Heart left ventricle (tissue), 16 donors: ENCODE measurements at places on chromosomes 4 and X. TPM values are rescaled to one million over a fixed set of nuclear protein-coding genes. Genes with fewer than 3 reads are reported as not detected.

DNA sequence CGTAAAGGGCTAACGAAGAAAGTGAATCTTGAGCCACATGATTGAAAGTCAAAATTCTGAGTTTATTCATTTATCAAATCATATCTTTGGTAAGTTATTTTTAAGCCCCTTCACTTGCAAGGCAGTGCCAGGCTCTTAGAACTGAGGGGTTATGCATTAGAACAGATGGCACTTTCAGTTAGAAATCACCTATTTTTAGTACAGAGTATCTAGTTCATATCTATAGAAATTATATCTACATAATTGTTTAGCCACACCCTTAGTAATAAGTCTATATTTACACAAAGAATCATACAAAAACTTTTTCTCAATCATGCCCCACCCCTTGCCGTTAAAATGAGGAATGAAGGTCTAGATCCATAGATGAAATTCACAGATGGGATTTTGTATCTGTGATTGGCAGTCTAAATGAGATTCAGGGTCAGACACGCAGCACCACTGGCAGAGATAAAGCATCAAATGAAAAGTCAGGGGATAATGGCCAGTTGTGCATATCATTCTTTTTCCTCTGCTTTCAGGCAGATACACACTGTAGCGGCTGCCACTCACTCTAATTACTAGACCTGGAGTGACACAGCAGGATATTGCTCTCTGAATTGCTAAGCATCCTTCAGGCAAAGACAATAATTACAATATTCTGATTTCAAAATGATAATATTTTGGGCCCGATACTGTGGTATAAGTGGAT lies 440.5 kb downstream of the MAPK10 start:
- no peak for DNase-seq

- DNase-seq = no peak
Observed at GRCh38 chrX:4876268-4876667, 1162.8 kb upstream of the PRKX start.

GRCh38 chrX:11148401-11148800 lies 37.3 kb downstream of the HCCS start:
- DNase-seq = no peak

- DNase-seq = peak; percentile 57
Observed at GRCh38 chr4:168631241-168632162, 134.7 kb downstream of the PALLD start.

GRCh38 chr4:79604152-79604551 lies 196.1 kb upstream of the GK2 start:
- no peak for DNase-seq

GRCh38 chr4:12761694-12762093 lies 722.4 kb downstream of the RAB28 start:
- no peak for DNase-seq

- no peak for DNase-seq
Observed at GRCh38 chrX:116384406-116384954, 51.9 kb upstream of the SLC6A14 start.

DNA sequence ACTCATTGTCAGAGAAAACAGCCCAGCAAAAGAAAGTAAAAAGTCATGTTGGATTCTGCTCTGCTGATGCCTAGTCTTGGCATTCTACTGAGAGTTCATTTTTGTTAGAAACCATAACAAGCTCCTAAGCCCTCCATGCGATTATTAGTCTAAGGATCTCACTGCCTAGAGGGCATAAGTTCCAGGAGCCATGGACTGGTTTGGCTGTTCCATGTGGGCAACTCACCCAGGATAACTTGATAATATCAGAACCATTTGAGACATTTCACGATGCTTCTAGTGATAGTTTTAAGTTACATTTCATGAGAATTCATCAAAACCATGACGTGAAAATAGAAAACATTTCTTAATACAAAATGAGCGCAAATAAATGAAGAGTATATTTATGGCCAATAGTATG lies 376.8 kb upstream of the GALNT7 start:
- DNase-seq = no peak

DNA sequence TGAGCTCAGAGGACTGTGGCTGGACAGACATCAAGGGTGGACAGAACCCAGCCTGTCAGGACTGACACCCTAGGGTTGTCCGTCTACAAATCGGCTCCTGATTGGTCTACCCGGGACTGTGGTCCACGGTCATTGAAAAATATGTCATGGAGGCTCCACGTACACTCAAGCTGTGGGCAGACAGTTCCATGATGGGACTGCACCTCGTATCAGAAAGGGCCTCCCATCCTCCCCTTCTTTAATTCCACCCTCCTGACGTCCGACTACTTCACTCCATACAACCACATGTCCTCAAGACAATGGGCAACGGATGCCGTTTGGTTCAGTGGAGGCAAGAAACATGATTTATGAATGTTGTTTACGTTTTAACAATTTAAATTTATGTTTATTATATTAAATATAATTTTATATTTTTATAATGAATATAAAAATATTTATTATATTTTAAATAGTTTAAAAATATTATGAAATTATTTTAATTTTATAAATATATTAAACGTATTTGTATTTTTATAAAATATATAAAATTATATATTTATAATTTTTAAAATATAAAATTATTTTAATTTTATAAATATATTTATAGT lies 58.0 kb upstream of the SHOX start:
- DNase-seq = no peak

DNA sequence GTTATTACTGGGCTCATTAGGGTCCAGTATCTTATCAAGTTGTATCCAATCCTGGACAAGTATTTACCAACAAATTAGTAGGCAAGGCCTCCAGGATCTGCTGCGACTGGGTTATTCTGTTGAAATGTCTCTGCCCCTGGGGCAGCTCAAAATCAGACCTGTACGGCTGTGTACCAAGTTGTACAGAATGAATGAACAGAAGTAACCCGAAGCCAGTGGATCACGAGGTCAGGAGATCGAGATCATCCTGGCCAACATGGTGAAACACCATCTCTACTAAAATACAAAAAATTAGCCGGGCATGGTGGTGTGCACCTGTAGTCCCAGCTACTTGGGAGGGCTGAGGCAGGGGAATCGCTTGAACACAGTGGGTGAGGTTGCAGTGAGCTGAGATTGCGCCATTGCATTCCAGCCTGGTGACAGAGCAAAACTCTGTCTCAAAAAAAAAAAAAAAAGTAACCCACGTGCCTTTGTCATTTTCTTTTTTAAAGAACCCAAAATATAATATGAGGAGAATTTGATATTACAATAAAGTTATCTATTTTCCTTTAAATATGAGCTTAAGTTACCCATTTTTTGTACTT lies 127.3 kb downstream of the CBR4 start:
- DNase-seq = no peak

DNA sequence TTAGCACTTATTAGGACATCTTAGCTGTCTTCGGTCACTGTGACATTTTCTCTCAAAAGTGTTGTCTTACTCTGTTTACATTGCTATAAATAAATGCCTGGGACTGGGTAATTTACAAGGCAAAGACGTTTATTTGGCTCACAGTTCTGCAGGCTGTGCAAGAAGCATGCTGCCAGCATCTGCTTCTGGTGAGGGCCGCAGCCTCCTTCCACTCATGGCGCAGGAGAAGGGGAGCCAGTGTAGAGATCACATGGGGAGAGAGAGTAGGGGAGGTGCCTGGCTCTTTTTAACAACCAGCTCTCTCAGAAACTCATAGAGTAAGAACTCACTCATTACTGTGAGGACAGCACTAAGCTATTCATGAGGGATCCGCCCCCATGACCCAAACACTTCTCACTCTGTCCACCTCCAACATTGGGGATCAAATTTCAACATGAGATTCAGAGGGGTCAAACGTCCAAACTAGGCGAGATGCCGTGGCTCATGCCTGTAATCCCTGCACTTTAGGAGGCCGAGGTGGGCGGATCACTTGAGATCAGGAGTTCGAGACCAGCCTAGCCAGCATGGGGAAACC lies 43.5 kb upstream of the HERC6 start:
- no peak for DNase-seq

- DNase-seq = peak; percentile 75
Observed at GRCh38 chrX:54921427-54922021, 900 bp downstream of the TRO start.

- DNase-seq = no peak
Observed at GRCh38 chr4:15348236-15348635, 79.6 kb upstream of the C1QTNF7 start.

DNA sequence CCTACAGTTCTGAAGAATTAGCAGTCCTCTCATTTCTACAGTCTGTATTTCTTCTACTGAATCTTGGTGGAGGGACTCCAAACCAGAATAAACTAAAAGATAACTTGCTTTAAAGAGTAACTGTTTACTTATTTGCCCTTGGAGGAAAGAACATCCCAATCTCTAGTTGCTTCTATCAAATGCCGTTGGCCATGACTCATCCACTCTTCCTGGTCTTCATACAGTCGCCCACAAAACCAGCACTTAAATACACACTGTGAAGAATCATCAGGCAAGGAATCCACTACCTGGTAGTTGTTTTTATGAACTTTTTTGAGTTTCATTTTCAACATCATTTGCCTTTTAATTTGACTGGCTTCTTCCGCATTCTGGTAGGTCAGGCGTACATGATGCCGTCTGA lies 14.2 kb downstream of the ZNF518B start:
- no peak for DNase-seq

DNA sequence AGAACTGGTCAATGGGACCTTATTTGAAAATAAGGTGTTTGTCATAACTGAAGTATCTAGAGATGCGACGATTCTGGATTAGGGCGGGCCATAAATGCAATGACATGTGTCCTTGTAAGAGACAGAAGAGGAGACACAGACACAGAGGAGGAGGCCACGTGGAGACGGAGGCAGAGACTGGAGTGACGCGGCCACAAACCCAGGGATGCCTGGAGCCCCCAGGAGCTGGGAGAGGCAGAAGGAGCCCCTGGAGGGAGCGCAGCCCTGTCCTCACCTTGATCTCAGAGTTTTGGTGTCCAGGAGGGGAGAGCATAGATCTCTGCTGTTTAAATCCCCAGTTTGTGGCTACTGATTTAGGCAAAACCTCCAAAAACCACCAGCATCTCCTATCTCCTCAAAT lies 5.0 kb downstream of the GTPBP6 start:
- DNase-seq = peak; percentile 11

DNA sequence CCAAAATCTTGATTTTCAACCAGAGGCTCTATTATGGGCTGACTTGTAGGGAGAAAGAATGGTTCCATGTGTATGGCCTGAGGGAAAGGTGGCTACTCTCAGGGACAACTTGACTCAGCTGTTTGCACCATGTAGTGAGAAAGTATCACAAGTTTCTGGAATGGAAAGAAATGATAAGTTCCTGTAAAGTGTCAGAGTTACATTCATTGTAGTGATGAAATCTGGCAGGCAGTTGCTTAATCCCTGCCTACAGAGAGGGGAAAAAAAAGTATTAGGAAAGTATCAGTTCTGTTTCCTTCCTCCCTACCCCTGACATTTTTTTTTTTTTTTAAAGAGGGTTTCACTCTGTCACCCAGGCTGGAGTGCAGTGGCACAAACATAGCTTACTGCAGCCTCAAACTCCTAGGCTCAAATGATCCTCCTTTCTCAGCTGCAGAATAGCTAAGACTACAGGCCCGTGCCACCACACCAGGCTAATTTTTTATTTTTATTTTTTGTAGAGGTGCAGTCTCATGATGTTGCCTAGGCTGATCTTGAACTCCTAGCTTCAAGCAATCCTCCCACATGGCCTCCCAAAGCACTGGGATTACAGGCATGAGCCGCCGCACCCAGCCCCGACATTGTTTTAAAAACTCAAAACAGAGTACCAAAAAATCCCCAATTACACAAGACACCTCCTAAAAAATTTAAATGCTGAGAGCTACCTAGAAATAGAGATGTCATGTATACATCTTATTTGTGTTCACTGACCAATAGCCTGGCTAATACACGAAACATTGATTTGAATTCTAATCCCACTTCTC lies 4.8 kb upstream of the FBXL5 start:
- no peak for DNase-seq

- DNase-seq = no peak
Observed at GRCh38 chr4:111066447-111066846, 443.6 kb upstream of the PITX2 start.

- DNase-seq = no peak
Observed at GRCh38 chrX:11319806-11320520, 26.8 kb downstream of the AMELX start.

GRCh38 chrX:21176921-21177571 lies 197.2 kb upstream of the CNKSR2 start:
- DNase-seq = no peak

- DNase-seq = no peak
Observed at GRCh38 chr4:53706422-53707032, 115.2 kb upstream of the LNX1 start.

DNA sequence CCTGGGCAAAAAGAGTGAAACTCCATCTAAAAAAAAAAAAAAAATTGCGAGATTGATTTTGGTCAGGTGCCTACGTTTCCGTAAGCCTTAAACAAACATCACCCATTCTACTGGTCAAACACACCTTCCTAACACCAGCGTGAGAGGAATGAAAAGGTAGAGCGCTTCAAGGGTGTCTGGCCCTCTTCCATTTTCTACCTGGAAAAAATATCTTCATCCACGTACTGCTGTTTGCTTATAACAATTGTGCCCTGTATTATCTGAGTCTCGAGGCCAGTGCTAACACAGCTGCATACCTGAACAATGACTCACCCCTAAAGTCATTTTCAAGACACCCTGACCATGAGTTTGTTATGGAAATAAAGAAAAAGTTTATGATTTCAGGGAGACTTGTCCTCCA lies 13.9 kb downstream of the TMSB4X start:
- no peak for DNase-seq

- DNase-seq = peak; percentile 43
Observed at GRCh38 chr4:7365462-7366179, 69.1 kb downstream of the PSAPL1 start.

GRCh38 chr4:118774989-118775388 lies 60.9 kb downstream of the SEC24D start:
- no peak for DNase-seq

SOD3 gene
- 17.0 TPM for total RNA-seq

LAMTOR3 gene
- total RNA-seq = 38.1 TPM

LRCH2 gene
- total RNA-seq = 1.1 TPM

KLHL4 gene
- 2.6 TPM for total RNA-seq
